Thyroid gland (tissue), 4 donors: ENCODE measurements at places on chromosomes 16 and 17. TPM values are rescaled to one million over a fixed set of nuclear protein-coding genes. Genes with fewer than 3 reads are reported as not detected.

GRCh38 chr16:12569061-12569460, 234.6 kb downstream of the CPPED1 start:
- H3K27me3 ChIP-seq = no peaks in the 10 kb centered on the region
- DNase-seq = no peak
- H3K4me1 ChIP-seq = no peaks in the 10 kb centered on the region
- H3K27ac ChIP-seq = no peak overlapping the region
- H3K36me3 ChIP-seq = no peaks in the 10 kb centered on the region

Gene GPRC5C
- 73.2 TPM for total RNA-seq

DNA sequence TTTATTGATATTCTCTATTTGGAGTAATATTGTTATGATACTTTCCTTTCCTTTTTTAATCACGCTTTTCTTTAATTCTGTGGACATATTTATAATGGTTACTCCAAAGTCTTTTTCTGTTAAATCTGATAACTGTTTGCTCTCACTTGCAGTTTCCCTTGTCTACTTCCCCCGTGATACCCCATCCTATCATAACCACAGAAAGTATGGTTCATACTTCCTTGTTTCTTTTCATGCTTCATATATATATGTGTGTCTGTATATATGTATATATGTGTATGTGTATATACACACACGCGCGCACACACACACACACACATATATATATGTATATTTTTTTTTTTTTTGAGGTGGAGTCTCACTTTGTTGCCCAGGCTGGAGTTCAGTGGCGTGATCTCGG, 23.5 kb downstream of the SPECC1 start:
- no peaks in the 10 kb centered on the region for H3K27me3 ChIP-seq
- H3K4me1 ChIP-seq = no peaks in the 10 kb centered on the region
- no peak overlapping the region for H3K27ac ChIP-seq

Gene MYH8
- not detected for total RNA-seq

Gene CSH2
- not detected for total RNA-seq

Gene FGF11
- total RNA-seq = 10.6 TPM

DNA sequence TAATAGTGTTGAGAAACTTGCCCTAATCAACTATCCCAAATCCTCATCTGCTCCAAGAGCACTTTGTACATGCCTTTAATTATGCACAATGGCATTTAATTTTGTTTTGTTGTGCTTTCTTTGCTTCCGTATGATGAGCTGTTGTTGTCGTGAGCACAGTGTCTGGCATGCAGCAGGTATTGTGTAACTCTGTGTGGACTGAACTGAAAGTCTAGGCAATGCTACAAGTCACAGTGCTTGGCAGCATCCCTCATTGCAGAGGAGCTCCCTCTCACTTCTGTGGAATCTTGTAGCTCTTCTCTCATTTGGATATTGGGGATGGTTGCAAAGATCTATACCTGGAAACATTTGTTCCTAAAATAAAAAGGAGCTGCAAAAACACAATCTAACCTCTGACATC, 502.2 kb upstream of the CA10 start:
- no peak overlapping the region for H3K27ac ChIP-seq
- no peak for DNase-seq

DNA sequence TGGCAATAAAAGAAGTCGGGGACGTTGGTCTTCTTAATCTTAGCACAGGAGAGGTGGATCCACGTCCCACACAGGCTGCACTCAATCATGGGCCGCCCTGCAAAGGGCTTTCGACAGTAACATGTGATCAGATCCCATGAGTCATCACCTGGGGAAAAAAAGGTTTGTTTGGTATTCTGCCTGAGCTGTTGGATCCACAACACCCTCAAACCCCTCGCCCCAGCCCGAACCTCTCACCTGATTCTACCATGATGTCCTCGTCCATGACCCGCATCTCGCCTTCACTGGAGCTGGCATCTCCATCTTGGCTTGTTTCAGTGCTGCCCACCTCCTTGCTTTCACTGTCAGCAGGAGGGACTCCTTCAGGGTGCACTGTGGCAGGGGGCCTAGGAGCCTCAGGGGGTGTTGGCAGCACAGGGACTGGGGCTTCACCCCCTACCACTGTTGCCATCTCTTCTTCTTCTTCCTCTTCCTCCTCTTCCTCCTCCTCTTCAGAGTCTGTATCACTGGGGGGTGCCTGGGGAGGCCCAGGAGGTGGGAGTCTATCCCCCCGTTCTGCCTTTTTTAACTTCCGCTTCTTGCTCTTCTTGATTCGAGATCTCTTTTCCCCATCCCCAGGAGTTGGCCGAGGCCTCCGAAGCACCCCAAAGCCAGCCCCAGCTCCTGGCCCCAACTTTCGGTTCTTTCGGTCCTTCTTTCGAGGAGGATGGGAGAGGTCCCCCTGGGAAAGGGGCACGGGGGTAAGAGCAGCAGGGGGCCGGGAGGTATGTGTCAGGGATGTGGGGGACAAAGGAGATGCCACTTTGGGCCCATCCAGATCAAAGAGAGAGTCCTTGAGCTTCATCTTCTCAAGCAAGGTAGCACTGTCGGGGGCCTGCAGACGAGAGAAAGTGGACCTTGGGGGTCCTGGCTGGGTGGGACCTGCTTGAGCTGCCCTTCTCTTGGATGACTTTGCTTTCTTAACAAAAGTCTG, 1.7 kb upstream of the DVL2 start:
- H3K27me3 ChIP-seq = no peaks in the 10 kb centered on the region
- DNase-seq = no peak
- peaks cover 32% of the 10 kb centered on the region for H3K4me1 ChIP-seq
- H3K27ac ChIP-seq = no peak overlapping the region
- no peak overlapping the region for H3K4me3 ChIP-seq

GRCh38 chr16:26334218-26335111, 642.7 kb downstream of the HS3ST4 start:
- H3K27me3 ChIP-seq = no peaks in the 10 kb centered on the region
- no peaks in the 10 kb centered on the region for H3K4me1 ChIP-seq
- H3K27ac ChIP-seq = no peak overlapping the region
- DNase-seq = no peak
- no peak overlapping the region for H3K4me3 ChIP-seq

Gene GLYR1
- 43.1 TPM for total RNA-seq

- no peaks in the 10 kb centered on the region for H3K27me3 ChIP-seq
- H3K4me1 ChIP-seq = peaks cover 10% of the 10 kb centered on the region
- no peak overlapping the region for H3K4me3 ChIP-seq
Observed at GRCh38 chr17:80822021-80822699, 169.5 kb upstream of the CHMP6 start.

- no peaks in the 10 kb centered on the region for H3K4me1 ChIP-seq
- no peak overlapping the region for H3K4me3 ChIP-seq
- H3K27ac ChIP-seq = no peak overlapping the region
- no peak for DNase-seq
- H3K27me3 ChIP-seq = no peaks in the 10 kb centered on the region
Observed at GRCh38 chr16:28241924-28242323, 30.2 kb upstream of the XPO6 start.

- H3K27ac ChIP-seq = peak overlapping the region; percentile 26
- H3K27me3 ChIP-seq = no peaks in the 10 kb centered on the region
- no peak for DNase-seq
Observed at GRCh38 chr17:45433159-45433535, 477 bp upstream of the ARHGAP27 start.

- H3K4me3 ChIP-seq = no peak overlapping the region
- no peaks in the 10 kb centered on the region for H3K4me1 ChIP-seq
- no peaks in the 10 kb centered on the region for H3K36me3 ChIP-seq
- no peaks in the 10 kb centered on the region for H3K27me3 ChIP-seq
- no peak overlapping the region for H3K27ac ChIP-seq
Observed at GRCh38 chr16:52912565-52913173, 140.0 kb downstream of the CHD9NB start.

DNA sequence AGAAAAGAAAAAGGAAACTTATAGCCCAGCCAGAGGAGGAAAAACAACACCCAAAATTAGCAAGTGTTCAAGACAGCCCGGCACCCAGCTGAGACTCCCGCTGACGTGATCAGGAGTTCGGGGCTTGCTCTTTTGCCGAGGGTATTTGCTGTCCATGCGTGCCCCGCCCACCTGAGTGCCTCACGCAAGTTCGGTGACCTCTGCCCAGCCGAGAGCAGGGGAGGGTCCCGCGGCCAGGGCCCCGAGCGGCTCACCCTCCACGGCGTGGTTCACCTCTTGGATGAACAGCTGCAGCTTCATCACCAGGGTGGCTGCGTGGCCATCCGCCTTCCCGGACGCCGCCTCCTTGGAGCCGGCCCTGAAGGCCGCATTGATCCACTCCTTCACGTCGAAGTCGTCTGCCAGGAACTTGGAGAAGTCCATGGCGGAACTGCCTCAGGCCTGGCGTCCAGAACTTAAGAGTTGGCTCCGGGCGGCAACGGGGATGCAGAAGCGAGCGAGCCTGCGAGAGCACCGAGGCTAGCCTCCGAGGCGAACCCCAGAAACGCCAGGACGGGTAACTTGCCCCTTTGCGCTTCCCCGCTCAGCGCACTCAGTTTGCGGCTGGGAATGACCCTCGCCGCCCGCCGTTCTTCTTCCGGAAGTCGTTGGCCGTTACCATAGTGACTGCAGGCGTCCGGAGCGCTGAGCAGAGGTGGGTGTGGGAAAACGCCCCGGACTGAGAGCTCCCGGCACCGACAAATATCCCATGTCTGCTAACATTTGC, at the start of gene COG7:
Gene COG7 (minus strand): TSS at position 618 of the 766 bp plus-strand sequence. CDS start 195 bp downstream, at position 423.
- no peaks in the 10 kb centered on the region for H3K36me3 ChIP-seq
- no peaks in the 10 kb centered on the region for H3K27me3 ChIP-seq
- DNase-seq = peak; percentile 88
- H3K27ac ChIP-seq = peak within 1 kb of the TSS; percentile 70
- peaks cover 24% of the 10 kb centered on the region for H3K4me1 ChIP-seq

DNA sequence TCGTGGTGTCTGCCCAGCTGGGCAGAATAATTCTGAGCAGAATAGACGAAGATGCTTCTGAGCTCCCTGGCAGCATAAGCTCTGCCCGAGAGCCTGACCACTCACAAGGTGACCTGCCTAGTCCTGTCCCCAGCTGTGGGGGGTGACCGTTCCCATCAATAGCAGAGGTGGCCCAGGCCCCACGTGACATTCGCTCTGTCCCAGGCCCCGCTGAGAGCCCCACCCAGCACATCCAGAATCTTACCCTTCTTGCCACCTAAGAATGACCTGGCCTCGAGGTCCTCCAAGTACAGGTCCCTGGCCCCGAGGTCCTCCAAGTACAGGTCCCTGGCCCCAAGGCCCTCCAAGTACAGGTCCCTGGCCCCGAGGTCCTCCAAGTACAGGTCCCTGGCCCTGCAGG, 695 bp upstream of the TMEM204 start:
- H3K27ac ChIP-seq = peak overlapping the region; percentile 77
- H3K4me1 ChIP-seq = no peaks in the 10 kb centered on the region
- H3K36me3 ChIP-seq = peaks cover 24% of the 10 kb centered on the region
- H3K4me3 ChIP-seq = no peak overlapping the region
- DNase-seq = no peak

- peaks cover 18% of the 10 kb centered on the region for H3K27me3 ChIP-seq
- H3K4me3 ChIP-seq = no peak within 1 kb of the TSS
- peaks cover 5% of the 10 kb centered on the region for H3K4me1 ChIP-seq
- H3K36me3 ChIP-seq = no peaks in the 10 kb centered on the region
Observed at GRCh38 chr16:12901597-12902461, at the start of gene SHISA9. SHISA9 (plus strand) TSS chr16:12901598.

- H3K27ac ChIP-seq = no peak overlapping the region
- DNase-seq = peak; percentile 33
Observed at GRCh38 chr16:66275775-66276428, 90.6 kb upstream of the CDH5 start.

GRCh38 chr16:781346-782010, 6.7 kb downstream of the RPUSD1 start:
- H3K36me3 ChIP-seq = no peaks in the 10 kb centered on the region
- no peaks in the 10 kb centered on the region for H3K4me1 ChIP-seq
- no peak overlapping the region for H3K27ac ChIP-seq
- H3K27me3 ChIP-seq = no peaks in the 10 kb centered on the region
- no peak overlapping the region for H3K4me3 ChIP-seq
- DNase-seq = no peak

Gene ASIC2
- total RNA-seq = not detected

GRCh38 chr17:957856-958421, 21.6 kb downstream of the NXN start:
- H3K27ac ChIP-seq = no peak overlapping the region
- H3K27me3 ChIP-seq = no peaks in the 10 kb centered on the region
- no peaks in the 10 kb centered on the region for H3K4me1 ChIP-seq
- H3K4me3 ChIP-seq = no peak overlapping the region
- no peak for DNase-seq

Gene CDRT15L2
- total RNA-seq = not detected

- no peaks in the 10 kb centered on the region for H3K36me3 ChIP-seq
- H3K4me1 ChIP-seq = peaks cover 30% of the 10 kb centered on the region
Observed at GRCh38 chr17:2093349-2093748, 38.4 kb downstream of the HIC1 start.

Gene PRSS27
- total RNA-seq = 1.1 TPM

- peaks cover 28% of the 10 kb centered on the region for H3K36me3 ChIP-seq
- H3K27me3 ChIP-seq = no peaks in the 10 kb centered on the region
- H3K27ac ChIP-seq = no peak overlapping the region
- no peak overlapping the region for H3K4me3 ChIP-seq
- H3K4me1 ChIP-seq = peaks cover 4% of the 10 kb centered on the region
Observed at GRCh38 chr16:30112197-30113030, 923 bp downstream of the GDPD3 start.

GRCh38 chr17:58400826-58401225, 16.5 kb downstream of the RNF43 start:
- H3K4me3 ChIP-seq = no peak overlapping the region
- H3K27ac ChIP-seq = no peak overlapping the region
- H3K27me3 ChIP-seq = no peaks in the 10 kb centered on the region
- no peaks in the 10 kb centered on the region for H3K4me1 ChIP-seq
- no peak for DNase-seq

GRCh38 chr17:77555121-77555591, 403.3 kb upstream of the TNRC6C start:
- no peak overlapping the region for H3K4me3 ChIP-seq
- no peak overlapping the region for H3K27ac ChIP-seq
- peak; percentile 6 for DNase-seq
- H3K36me3 ChIP-seq = no peaks in the 10 kb centered on the region
- H3K4me1 ChIP-seq = peaks cover 14% of the 10 kb centered on the region
